ENCODE measurements at places on chromosomes 7 and 10.
A peak's percentile ranks its signal among the peaks of the same experiment; 100 is the strongest.

- no peaks in the 10 kb centered on the region for H3K27me3 ChIP-seq
- H3K4me3 ChIP-seq: no peak overlapping the region
- DNase-seq: no peak
- H3K36me3 ChIP-seq: no peaks in the 10 kb centered on the region
- H3K27ac ChIP-seq: no peak overlapping the region
- H3K4me1 ChIP-seq: no peaks in the 10 kb centered on the region
Observed at GRCh38 chr10:78894089-78894840, 174.5 kb upstream of the ZMIZ1 start.

DNA sequence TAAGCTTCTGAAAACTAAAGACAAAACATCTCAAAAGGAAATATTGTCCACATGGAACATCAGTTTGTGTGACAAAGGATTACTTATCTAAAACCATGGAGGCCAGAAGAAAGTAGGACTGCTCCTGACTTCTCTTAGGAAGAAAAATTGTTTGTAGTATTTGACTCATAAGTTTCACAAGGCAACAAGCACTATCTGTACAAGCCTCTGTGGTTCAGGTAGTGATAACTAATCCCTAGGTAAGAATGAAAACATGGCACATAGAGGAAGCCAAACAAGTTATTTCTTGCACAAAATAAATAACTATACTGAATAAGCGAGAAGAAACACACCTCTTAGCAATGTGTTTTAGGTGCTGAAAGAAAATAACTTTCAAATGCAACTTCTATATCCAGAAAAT is 30.3 kb downstream of the TFPI2 start:
- no peak for DNase-seq
- no peaks in the 10 kb centered on the region for H3K27me3 ChIP-seq
- no peak overlapping the region for H3K27ac ChIP-seq
- no peak overlapping the region for H3K4me3 ChIP-seq

DNA sequence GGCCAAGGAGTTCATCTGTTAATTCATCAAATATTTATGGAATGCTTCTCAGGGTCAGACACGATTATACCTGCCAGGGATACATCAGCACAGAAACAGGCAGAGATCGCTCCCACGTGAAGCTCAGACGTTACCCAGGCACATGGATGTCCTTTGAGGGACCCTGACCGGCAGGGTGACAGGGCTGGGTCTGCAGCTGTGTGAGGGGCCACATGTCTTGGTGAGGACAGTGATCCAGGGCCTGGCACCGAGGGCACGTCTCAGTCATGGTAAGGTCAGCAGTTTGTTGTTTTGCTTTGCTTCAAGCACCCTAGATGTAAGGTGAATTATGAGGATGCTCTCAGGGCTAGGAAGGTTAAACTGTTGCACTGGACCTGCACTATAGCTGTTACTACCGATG is 227.9 kb downstream of the WDR37 start:
- H3K4me1 ChIP-seq: no peaks in the 10 kb centered on the region
- H3K27me3 ChIP-seq: no peaks in the 10 kb centered on the region
- DNase-seq: no peak
- H3K4me3 ChIP-seq: no peak overlapping the region

DNA sequence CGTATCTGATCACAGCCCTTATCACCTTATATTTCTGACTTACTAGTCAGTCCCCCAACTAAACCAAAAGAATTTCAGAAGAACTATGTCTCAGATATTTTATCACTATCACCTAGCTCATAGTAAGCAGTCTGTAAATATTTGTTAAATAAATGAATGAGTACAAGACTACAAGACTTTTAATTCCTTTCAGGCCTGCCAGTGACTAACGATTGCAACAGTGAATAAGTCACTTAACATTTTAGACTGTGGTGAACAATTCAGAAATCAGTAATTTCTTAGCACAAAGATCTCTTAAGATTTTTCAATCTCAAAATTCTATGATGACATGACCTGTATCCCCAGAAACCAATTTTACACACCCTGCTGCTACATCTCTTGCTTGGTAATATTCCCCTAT is 162.2 kb downstream of the IMMP2L start:
- no peak for DNase-seq
- H3K27me3 ChIP-seq: no peaks in the 10 kb centered on the region
- H3K27ac ChIP-seq: no peak overlapping the region
- no peaks in the 10 kb centered on the region for H3K4me1 ChIP-seq
- H3K4me3 ChIP-seq: no peak overlapping the region
- no peaks in the 10 kb centered on the region for H3K36me3 ChIP-seq

- H3K27ac ChIP-seq: no peak overlapping the region
- H3K4me3 ChIP-seq: no peak overlapping the region
- H3K27me3 ChIP-seq: peaks cover 19% of the 10 kb centered on the region
- peak; percentile 70 for DNase-seq
- H3K36me3 ChIP-seq: no peaks in the 10 kb centered on the region
Observed at GRCh38 chr10:7525314-7526016, 114.6 kb upstream of the SFMBT2 start.

- H3K36me3 ChIP-seq: no peaks in the 10 kb centered on the region
- no peaks in the 10 kb centered on the region for H3K27me3 ChIP-seq
- H3K4me1 ChIP-seq: no peaks in the 10 kb centered on the region
- H3K4me3 ChIP-seq: no peak overlapping the region
Observed at GRCh38 chr7:91557789-91558404, 293.7 kb downstream of the FZD1 start.

GRCh38 chr7:73448609-73449008 is 15.0 kb downstream of the FZD9 start:
- no peaks in the 10 kb centered on the region for H3K27me3 ChIP-seq
- H3K4me3 ChIP-seq: no peak overlapping the region
- no peak overlapping the region for H3K27ac ChIP-seq
- peaks cover 16% of the 10 kb centered on the region for H3K4me1 ChIP-seq

GRCh38 chr7:150961510-150962289 is 16.4 kb downstream of the KCNH2 start:
- no peaks in the 10 kb centered on the region for H3K36me3 ChIP-seq
- no peak for DNase-seq
- no peak overlapping the region for H3K4me3 ChIP-seq
- no peak overlapping the region for H3K27ac ChIP-seq

GRCh38 chr10:24383681-24384106 is 174.8 kb downstream of the KIAA1217 start:
- DNase-seq: peak; percentile 96
- peaks cover 14% of the 10 kb centered on the region for H3K4me1 ChIP-seq
- H3K27me3 ChIP-seq: no peaks in the 10 kb centered on the region
- no peaks in the 10 kb centered on the region for H3K36me3 ChIP-seq
- peak overlapping the region; percentile 75 for H3K27ac ChIP-seq

GRCh38 chr7:129989466-129989865 is 36.7 kb upstream of the UBE2H start:
- H3K36me3 ChIP-seq: no peaks in the 10 kb centered on the region
- no peaks in the 10 kb centered on the region for H3K27me3 ChIP-seq
- no peak overlapping the region for H3K27ac ChIP-seq
- no peak overlapping the region for H3K4me3 ChIP-seq

- no peaks in the 10 kb centered on the region for H3K36me3 ChIP-seq
- no peak overlapping the region for H3K4me3 ChIP-seq
- H3K27me3 ChIP-seq: no peaks in the 10 kb centered on the region
- no peak for DNase-seq
- H3K27ac ChIP-seq: no peak overlapping the region
Observed at GRCh38 chr10:130429809-130430208, 293.6 kb downstream of the GLRX3 start.

GRCh38 chr10:7505196-7505595 is 94.4 kb upstream of the SFMBT2 start:
- H3K27ac ChIP-seq: no peak overlapping the region
- H3K27me3 ChIP-seq: no peaks in the 10 kb centered on the region
- DNase-seq: no peak
- no peak overlapping the region for H3K4me3 ChIP-seq
- no peaks in the 10 kb centered on the region for H3K4me1 ChIP-seq
